Caudate nucleus (tissue), 63 donors: ENCODE measurements at places on chromosomes 1 and 21.

- DNase-seq = peak; percentile 49
Observed at GRCh38 chr1:27872059-27872801, at the start of gene THEMIS2. Gene THEMIS2 (plus strand): TSS chr1:27872544. CDS start chr1:27872572, 28 bp downstream.

GRCh38 chr1:110408488-110408887, 994 bp upstream of the LAMTOR5 start:
- DNase-seq = no peak

DNA sequence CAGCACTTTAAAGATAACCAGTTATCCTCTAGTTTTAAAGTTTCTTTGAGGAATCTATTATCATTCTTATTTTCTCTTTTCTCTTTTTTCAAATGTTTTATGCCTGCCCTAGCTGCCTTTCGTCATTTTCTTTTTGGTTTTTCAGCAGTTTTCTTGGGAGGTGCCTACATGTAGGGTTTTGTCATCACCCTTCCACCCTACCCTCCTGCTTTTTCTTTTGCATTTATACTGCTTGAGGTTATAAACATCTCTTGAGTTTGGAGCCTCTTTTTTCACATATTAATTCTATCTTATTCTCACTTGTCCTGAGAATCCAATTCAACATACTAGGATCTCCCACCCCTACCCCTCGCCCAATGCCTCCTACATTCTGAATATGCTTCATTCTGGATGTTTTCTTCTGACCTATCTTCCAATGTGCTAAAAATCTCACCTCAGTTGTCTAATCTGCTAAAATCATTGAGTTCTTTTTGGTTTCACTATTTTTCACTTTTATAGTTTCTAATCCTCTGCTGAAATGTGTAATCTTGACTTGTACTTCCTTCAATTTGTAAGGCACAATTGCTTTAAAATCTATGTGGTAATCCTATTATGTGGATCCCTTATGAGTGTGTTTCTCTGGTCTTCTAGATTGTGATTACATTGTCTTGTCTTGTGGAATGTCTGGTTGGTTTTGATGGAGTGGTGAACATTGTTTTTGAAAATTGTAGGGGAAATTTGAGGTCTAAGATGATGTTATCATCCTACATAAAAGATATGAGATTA, 38.7 kb downstream of the MIA3 start:
- DNase-seq = no peak

DNA sequence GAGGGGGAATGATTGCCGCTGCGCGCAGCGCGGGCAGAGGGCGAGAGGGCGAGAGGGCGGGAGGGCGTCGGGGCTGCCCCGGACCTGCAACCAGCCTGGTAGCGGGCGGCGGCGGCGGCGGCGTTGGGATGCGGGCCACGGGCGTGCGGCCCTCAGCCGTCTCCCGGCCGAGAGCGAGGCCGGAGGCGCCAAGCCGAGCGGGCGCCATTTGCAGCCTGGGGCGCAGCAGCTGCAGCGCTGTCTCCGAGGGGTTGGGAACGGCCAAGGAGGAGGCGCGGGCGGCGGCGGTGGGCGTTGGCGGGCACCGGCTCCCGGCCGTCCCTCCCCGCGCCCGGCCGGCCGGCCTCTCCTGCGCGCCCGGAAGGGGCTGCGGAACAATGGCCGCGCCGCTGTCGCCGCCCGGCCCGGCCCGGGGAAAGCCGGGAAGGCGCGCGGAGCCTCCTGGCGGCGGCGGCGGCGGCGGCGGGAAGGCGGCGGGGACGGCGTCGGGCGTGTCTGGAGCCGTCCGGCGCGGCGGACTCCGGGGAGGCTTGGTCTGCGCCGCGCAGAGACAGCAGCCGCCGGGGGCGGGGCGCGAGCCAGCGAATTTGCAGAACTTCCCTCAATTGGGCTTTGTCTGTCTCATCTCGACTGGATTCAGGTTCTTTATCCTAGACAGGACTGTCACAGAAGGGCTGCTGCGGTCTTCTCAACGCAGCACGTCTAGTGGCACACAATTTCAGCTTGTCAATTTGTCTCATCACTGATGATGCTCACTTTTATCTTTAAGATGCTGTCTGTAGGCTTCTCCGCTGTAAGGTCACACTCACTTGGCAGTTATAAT, 35.7 kb downstream of the ZBTB8B start:
- peak; percentile 33 for DNase-seq

GRCh38 chr1:121546830-121547591, 362.2 kb downstream of the SRGAP2C start:
- no peak for DNase-seq
